ENCODE measurements at places on chromosomes 1 and 21. TPM values are rescaled to one million over a fixed set of nuclear protein-coding genes. Genes with fewer than 3 reads are reported as not detected.

GRCh38 chr21:27036736-27037301 lies 69.9 kb upstream of the ADAMTS5 start:
- DNase-seq = no peak

DNA sequence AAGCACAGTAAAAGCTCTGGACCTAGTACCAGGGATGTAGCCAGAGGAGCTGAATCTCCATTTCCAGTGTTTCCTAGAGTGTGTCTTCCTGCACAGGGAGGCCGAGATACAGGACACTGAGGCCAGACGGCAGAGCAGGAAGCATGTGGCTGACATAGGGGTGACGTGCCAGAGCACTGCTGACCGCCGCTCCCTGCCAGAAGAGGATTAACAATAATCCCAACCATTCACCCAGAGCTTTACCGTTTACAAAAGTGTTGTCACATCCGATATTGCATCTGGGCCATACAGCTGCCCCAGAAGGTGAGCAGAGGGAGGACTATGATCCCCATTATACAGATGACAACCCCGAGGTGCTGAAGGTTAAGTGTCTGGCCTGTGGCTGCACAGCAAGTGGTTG lies 5.8 kb upstream of the CLDN19 start:
- no peak for DNase-seq

GRCh38 chr1:113456967-113457366 lies 66.7 kb downstream of the MAGI3 start:
- DNase-seq = no peak

DNA sequence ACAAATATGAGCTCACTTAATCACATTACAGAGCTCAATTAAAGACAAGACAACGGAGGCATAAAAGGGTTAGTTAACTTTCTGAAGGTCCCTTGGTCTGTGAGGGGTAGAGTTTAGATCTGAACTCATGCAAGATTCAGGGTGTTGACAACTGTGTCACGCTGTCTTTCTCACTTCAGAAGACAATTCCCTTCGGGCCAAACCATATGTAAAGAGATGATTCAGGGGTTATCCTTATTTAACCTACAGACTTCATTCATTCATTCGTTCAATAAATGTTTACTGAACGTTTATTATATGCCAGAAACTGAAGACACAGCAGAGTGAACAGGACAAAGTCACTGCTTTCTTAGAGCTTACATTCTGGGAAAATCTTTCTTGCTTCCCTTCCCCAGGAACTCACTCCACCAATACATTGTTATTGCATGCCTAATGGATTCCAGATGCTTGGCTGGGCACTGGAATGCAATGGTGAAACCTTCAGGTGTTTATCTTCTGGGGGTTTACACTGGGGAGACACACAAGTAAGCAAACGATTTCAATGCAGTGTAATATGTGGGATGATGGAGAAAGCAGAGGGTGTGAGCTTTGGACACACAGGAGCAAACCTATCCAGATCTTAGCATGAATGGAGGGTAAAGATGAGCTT lies 6.4 kb downstream of the XCL1 start:
- DNase-seq = no peak

- DNase-seq = no peak
Measured at GRCh38 chr1:7973086-7973485, 11.6 kb downstream of the PARK7 start.

SLC6A9 gene
- 0.77 TPM for total RNA-seq

ABCA4 gene
- total RNA-seq = not detected

KRTAP10-8 gene
- total RNA-seq = not detected

KRTAP10-11 gene
- not detected for total RNA-seq
